ENCODE measurements at places on chromosomes 12 and 14.
A peak's percentile ranks its signal among the peaks of the same experiment; 100 is the strongest.

GRCh38 chr12:68633614-68634558 lies 23.2 kb downstream of the RAP1B start:
- DNase-seq: no peak

DNA sequence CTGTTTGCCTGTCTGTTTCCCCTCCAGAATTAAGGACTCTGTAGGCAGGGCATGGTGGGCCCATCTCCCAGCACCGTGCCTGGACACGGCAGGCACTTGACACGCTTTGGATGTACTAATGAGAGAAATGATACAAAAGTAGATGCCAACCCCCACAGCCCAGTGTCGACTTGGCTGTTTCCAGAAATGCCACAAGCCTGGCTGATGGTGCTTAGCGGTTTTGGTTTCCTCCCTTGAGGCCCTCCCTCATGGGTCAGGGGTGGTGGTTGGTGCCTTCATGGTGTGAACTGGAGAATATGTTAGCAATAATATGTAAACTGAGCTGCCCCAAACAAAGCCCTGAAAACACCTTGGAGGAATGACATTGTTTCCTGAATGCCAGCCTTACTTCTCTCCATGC lies 55.5 kb upstream of the ESRRB start:
- no peak for DNase-seq

GRCh38 chr14:92470215-92470614 lies 43.4 kb upstream of the RIN3 start:
- no peak for DNase-seq

- DNase-seq: peak; percentile 57
Measured at GRCh38 chr14:89669193-89669592, 252.2 kb upstream of the FOXN3 start.

GRCh38 chr14:72420749-72421474 lies 473.0 kb downstream of the DPF3 start:
- DNase-seq: peak; percentile 68

- no peak for DNase-seq
Measured at GRCh38 chr12:50127546-50127945, 15.5 kb downstream of the COX14 start.

DNA sequence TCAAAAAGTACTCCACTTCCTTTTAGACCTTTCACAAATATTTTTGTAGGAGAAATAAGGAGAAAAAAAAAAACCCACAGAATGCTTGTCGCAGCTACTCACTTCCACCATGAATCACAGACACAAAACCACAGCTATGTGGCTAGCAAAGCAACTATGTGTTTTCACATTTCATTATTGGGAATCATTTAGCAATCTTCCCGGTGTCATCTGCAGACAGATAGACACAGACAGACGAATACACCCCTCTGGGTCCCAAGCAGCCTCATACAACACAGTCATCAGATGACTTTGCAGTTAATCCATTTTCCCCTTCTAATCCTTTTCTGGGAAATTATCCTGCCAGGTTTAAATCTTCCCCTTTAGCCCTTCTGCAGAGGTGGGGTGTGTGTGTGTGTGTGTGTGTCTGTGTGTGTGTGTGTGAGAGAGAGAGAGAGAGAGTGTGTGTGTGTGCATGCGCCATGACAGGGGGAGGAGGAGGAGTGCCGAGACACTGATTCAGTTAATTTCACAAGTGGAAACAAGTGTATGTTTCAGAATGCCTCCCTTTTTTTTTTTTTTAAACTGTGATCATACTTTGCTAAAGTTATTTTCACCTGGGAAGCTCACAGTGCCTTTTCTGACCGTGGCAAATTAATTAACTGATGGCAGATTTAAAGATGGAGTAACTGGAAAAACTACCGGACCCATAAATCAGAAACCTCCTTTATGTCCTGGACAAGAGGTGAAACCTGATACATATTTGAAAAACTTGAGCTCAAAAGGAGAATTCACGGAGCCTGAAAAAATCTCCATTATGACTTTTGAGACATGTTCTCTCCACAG lies 39.9 kb downstream of the LTBP2 start:
- no peak for DNase-seq

- DNase-seq: no peak
Measured at GRCh38 chr12:47190271-47190750, 110.6 kb upstream of the AMIGO2 start.

DNA sequence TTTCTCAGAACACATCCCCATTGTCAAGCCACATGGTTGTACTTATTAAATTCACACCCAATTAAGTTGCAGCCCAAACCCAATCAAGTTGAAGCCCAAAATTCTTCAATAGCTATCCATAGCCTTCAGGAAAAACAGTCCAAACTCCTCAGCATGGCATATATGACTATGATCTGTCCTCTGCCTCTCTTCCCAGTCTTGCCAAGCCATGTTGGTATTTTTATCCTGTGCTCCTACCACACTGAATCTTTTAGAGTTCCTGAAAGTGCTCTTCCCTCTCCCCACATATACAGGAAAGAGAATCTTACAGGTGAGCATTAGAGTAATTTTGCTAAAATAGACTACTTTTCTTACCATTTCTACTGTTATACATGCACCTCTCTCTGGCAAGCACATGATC lies 834.9 kb downstream of the RPS29 start:
- no peak for DNase-seq

- no peak for DNase-seq
Measured at GRCh38 chr12:53044052-53044581, 5.7 kb upstream of the TNS2 start.

DNA sequence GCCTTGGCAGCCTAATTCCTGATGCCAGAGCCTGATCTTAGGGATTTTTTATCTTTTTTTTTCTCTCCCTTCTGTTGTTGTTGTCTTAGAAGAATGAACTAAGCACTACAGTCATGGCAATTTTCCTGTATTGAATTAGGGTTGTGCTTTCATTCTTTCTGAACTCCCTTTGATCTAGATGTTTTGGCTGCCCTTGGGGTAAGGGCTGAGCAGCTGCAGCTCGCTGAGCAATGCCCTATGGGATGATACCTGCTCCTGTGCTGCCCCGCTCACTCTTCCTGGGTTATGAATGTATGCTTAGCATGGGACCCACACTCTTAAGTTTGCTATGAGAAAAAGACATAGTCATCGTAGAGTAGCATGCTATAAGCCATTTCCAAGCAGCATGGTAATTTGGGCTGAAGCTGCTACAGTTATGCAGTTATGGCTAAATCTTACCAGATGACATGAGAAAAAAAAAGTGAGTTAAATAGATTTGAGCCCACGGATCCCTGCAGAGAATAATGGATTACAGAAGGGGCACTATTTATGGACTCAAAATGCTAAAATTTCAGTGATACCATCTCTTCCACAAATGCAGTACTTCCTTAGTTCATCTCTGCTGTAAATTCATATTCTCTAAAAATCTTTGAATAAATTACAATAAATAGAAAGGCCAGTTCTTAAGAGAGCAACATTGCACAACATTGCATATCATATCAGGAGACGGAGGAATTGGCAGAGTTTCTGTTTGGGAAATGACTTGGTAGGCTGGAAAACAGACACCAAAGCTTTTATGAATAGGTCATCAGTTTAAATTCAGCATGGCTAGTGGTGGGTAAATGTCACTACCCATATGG lies 79.2 kb upstream of the PTHLH start:
- no peak for DNase-seq

DNA sequence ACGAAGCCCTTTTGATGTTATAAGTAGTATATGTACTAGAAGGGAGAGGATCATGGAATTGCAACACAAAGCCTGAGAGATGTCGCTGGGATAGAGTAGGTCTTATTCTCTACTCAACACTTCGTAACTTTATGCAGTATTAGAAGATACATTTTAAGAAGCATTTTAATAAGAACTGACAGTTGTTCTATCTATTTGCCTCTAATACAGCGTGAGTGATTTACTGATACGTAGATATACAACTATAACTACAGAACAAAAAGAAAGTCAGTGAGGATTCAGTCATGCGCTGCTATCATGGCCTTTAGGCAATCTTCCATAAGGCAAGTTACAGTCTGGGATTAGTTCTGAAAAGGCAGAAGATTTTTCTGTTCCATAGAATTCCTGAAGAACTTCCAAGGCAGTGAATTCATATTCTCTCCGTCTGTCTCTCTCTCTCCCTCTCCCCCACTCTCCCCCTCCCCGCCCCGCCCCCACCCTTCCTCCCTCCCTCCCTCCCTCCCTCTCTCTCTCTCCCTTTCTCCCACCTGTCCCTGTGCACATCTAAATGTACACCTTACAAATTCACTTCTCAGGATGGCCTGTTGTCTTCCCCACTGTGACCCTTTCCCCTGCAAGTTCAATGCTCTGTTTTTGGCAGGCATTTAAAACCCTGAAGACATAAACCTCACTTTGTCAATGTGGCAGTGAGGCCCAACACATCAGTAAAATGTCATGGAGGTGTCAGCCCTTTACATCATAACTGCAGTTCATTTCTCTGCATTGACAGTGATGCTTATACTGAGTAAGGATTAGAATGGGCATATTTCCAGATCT lies 470.6 kb downstream of the EGLN3 start:
- no peak for DNase-seq

DNA sequence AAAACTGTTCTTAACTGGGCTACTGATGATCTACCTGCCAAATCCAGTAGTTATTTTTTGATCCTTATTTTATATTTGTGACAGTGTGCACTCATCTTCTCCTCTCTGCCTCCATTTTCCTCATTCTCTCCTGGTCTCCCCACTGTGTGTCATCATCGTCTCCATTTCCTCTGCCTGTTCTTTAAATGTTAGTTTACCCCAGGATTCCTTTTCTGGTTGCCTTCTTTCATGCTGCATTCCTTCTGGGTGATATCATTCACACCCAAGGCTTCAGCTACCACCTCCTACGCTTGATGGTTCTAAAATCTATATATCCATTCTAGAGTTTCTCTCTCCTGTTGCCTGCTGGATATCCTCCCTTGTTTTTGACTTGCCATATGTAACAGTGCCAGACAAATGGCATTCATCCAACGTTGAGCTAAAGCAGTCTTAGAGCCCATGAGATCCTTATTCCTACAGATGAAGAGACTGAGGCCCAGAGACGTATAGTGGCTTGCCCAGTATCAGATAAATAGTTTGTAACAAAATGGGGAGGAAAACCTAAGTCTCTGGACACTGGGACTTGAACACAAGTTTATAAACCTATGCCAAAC lies 109.5 kb downstream of the DIP2B start:
- DNase-seq: no peak

DNA sequence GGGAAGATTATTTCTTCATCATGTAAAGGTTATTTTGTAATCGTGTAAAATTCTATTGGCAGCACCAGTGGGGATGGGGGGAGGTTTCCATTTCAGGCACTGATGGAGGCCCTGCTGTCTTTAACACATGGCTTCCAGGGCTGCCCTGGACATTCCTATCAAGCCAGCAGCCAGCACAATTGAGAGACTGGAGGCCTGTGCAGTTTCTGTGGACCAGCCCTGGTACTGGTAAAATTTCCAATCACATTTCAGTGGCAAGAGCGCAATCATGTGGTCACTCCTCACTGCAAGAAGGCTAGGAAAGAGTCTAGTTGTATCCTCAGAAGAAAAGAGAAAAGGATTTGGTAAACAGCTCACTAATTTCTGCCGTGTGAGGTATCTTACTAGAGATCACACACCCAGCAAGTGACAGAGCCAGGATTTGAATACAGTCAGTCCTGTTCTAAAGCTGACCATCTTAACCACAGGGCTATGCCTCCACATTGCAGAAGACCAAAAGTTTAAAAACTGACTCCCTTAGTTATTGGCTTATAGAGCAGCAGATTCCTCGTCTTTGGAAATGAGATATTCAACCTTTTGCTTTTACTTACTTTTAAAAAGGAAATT lies 179.4 kb upstream of the ARHGAP5 start:
- DNase-seq: no peak

DNA sequence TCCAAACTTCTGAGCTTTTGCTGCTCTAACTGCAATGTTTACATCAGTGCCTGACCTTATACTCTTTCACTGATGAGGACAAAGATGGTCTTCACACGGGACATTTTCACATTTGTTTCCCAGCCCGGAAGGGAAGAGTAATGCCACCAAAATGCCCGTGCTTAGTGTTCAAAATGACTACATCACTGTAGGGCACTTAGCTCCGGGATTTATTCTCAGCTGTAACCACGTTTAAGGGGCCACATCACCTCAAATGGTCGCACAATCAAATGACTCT lies 2.9 kb downstream of the GSG1 start:
- DNase-seq: no peak

GRCh38 chr12:96510306-96510764 lies 21.0 kb downstream of the CFAP54 start:
- DNase-seq: no peak

DNA sequence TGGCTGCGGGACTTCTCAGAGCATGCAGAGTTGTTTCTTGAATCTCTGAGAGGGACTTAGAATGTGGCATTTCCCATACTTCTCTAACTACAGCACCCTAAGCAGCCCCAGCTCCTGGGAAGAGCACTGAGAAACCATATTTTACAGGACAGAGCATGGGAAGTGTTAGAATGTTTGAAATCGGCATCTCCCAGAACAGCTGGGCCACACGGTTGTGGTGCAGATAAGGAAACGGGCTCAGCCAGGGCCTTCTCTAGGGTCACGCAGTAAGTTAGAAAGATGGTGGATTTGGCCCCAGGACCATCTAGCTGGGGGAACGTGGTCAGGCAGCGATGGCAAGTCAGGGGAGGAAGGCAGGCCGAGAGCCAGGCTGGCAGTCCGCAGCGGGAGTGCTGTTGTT lies 10.5 kb upstream of the HHIPL1 start:
- no peak for DNase-seq

- no peak for DNase-seq
Measured at GRCh38 chr12:69642531-69642930, 31.8 kb upstream of the LRRC10 start.

GRCh38 chr12:41604830-41605229 lies 416.7 kb downstream of the PDZRN4 start:
- no peak for DNase-seq

DNA sequence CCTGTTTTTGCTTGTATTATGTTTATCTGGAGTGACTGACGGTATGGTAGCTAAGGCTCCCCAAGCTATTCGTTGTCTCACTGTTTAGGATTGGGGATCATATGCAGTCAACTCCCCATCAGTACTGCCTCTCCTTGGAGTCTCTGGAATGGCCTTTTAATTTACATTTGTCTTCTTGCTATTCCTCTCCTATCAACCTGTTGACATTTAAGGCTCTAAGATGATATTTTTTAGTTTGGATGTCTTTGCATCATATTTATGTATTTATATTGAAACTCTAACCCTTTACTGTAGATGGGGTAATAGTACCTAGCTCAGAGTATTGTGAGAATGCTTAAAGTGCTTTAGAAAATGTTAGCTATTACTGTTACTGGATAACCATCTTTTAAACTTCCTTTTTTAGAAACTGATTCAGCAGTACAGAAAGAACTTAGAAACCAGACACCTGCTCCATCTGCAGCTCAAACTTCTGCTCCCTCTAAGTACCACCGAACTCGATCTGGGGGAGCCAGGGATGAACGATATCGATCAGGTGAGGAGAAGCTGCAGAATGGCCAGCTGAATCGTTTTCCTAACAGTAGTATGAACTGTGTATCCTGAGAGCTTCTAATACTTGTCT lies 123.5 kb upstream of the ATF1 start:
- DNase-seq: no peak

DNA sequence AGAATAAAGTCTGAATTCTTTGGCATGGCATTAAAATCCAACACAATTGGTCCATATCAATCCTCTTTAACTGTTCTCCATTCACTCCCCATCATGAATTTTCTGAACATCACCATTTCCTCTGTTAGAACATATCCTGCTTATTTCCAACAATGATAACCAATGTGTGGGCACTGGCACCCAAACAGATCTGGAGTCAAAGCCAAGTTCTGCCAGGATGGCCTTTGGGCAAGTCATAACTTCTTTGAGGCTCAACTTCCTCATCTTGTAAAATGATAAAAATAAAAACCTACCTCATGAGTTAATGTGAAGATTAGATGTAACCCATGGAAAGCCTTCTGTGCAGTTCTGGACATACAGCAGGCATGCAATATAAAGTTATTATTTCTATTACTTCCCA lies 12.5 kb downstream of the PAWR start:
- DNase-seq: no peak

GRCh38 chr14:65318636-65319506 lies 93.7 kb upstream of the FUT8 start:
- no peak for DNase-seq

All from activated naive CD8-positive, alpha-beta T cell treated with anti-CD3 and anti-CD28 coated beads for 36 hours (primary cell).